ENCODE measurements at places on chromosomes 3 and 15. TPM values are rescaled to one million over a fixed set of nuclear protein-coding genes. Genes with fewer than 3 reads are reported as not detected.

The PYGO1 gene
- polyA plus RNA-seq: 0.19 TPM

The SLC24A5 gene
- polyA plus RNA-seq: not detected

The SERPINI2 gene
- polyA plus RNA-seq: not detected

The AQP9 gene
- 0.15 TPM for polyA plus RNA-seq

DNA sequence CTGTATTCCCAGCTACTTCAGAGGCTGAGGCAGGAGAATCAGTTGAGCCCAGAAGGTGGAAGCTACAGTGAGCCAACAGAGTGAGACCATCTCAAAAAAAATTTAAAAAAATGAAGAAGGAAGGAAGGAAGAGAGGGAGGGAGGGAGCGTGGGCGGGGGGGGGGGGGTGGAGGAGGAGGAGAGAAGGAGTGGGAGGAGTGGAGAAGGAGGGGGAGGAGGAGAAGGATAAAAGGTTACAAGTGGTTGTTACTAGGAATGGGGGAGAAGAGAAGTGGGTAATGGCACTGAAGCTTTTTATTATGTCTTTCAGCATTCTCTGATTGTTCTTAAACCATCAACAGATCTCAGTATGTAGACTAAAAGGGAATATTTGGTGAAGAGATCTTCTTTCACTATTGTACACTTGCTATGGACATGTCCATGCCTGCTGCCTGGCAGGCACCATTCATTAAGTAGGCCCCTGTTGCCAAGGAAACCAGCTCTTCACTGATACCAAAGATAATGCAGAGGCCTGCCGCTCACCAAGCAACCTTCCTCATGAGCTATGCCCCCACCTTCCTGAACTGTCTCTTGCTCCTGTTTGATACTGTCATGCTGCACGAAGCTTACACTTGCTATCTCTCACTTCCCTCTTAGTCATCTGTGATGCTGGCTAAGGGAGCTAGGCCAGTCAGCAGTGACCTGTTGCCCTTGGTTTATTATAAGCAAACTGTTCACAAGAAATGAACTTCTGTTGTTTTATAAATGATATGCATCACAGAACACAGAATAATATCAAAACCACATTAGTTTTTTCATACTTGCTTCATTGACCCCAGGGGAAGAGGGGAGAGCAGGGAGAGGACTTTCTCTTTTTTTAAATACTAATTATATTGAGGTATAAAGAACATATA lies 23.1 kb downstream of the EPM2AIP1 start:
- DNase-seq: peak; percentile 96

DNA sequence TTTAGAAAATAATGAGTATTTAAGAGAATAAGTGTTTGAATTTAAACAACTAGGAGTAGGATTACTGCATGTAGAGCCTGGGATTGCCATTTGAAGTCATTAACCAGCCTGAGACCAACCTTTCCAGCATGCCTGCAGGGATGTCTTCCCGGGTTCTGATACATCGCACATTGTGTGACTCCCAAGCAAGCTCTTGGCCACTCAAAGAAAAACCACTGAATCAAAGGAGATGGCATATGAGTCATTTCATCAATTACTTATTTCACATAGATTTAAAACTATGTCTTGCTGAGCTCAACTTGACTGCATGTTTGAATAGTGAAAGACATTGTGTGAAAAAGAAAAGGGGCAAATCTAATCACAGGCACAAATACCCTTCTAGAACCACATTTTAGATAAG lies 15.0 kb upstream of the THBS1 start:
- no peak for DNase-seq

- DNase-seq: no peak
These were observed 67.9 kb downstream of the GADL1 start for GRCh38 chr3:30826531-30826942.

- DNase-seq: no peak
These were observed 56.6 kb downstream of the CEP63 start for GRCh38 chr3:134542287-134542958.
